ENCODE measurements at places on chromosomes 2 and 18.
A peak's percentile ranks its signal among the peaks of the same experiment; 100 is the strongest.

DNA sequence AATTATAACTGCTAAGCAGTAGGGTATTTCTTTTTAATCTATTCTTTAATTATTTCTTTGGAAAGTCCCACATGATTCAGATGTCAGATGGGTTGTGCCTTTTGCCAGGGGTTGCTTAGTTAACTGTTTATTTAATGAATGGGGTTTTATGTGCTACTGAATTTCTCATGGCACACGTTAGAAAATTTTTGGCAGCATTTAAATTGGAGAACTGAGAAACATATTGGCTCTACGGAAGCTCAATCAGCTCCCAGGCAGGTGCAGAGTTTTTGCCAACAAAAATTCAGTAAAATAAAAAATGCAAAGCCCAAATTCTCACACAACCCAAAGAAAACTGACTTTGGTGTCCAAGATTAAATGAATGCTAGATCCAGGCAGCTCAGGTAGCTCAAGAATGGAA lies 467.2 kb downstream of the NRXN1 start:
- no peak for DNase-seq

GRCh38 chr18:74942319-74942910 lies 266.5 kb downstream of the PTGR3 start:
- no peak for DNase-seq

DNA sequence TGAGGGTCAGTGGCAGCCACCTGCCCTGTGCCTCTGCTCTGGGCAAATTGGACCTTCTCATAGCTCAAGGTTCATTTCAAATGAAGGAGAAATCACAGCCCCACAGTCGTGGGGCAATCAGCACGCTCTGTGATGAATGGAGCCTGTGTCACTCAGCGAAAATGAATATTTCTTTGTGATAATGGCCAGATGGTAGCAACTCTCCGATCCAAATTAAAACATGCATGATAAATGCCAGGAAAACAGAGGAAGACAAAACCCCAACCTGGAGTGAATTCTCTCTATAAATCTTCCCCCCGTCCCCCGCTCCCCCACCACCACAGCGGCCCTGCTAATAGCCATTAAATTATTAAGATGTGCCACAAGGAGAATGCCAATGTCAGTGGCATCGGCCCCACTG lies 258.4 kb downstream of the CELF4 start:
- DNase-seq: no peak

DNA sequence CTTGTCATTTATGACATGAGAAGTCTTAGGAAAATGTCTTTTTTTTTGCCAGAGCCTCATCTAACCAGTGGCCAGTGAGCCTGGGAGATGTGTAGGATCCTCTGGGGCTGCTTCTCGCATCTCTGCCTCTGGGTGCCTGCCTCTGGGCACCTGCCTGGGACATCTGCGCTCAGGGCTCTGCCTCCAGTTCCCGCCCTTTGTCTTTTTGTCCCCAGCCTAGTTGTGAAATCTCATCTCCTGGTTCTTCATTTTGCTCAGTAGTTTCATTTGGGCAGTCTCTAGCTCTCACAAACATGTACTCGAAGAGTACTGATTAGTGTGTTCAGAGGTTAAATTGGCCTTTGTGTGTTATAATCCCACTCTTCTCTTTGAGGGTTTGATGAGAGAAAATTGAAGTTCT lies 92.0 kb downstream of the LTBP1 start:
- no peak for DNase-seq

- no peak for DNase-seq
Measured at GRCh38 chr2:30185178-30185577, 38.4 kb downstream of the YPEL5 start.

DNA sequence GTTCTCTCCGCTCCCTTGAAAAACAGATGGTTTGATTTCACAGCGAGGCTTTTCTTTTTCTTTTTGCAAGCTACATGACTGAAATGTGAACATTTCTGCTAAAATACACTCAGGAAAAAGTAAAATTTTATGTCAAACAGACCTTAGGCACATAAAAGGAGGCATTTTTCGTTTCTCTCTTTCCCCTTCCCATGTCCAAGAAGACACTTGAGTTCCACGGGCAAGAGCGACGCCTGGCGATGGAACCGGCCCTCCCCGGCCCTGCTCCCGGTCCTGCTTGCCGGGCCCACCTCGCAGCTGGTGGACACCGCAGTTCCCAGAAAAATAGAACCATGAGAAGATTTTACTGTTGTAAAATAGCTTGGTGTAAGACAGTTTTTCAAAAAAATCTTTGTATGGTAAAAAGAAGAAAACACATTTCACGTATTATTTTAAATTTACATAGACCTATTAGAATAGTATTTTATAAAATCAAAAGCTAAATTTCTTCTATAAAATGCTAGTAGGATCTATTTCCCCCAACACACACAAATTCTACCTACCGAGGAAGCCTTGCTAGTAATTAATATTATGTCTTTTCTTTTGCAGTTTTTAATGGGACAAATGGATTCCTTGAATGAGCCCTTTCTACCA lies 2.3 kb upstream of the ALKAL2 start:
- peak; percentile 57 for DNase-seq

- DNase-seq: peak; percentile 50
Measured at GRCh38 chr2:169767243-169767888, 31.3 kb upstream of the SSB start.

GRCh38 chr2:157395811-157396210 lies 48.1 kb downstream of the CYTIP start:
- DNase-seq: no peak

- DNase-seq: no peak
Measured at GRCh38 chr18:24683925-24684324, 223.5 kb downstream of the HRH4 start.

DNA sequence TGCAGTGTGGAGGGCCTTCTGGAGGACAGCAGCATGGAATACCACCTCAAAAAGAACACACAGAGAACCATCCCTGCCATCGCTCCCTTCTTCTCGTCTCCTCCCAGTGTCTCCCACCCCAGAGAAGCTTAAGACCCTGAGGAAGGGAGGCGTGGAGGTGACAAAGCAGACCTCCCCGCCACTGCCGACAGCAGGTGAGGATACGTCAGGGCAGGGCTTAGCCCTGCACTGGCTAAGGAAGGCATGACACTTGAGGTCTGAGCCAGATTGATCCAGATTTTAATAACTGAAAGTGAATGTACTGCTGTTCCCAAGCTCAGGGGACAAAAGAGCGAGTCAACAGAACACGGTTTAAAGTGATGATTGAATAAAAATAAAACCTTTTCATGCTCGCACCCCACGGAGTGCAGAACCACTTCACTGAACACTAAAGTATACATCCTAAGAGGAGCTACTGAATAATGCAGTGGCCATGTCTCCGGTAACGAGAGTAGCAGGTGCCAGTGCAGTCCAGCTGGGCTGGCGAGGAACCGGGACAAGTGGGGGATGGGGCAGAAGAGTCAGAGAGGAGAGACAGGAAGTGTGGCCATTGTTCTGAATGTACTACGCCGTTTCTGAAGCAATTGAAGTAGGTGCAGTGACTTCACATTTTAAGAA lies 391.0 kb downstream of the CDH2 start:
- no peak for DNase-seq

GRCh38 chr2:201363857-201364560 lies 6.9 kb upstream of the FLACC1 start:
- DNase-seq: peak; percentile 44

DNA sequence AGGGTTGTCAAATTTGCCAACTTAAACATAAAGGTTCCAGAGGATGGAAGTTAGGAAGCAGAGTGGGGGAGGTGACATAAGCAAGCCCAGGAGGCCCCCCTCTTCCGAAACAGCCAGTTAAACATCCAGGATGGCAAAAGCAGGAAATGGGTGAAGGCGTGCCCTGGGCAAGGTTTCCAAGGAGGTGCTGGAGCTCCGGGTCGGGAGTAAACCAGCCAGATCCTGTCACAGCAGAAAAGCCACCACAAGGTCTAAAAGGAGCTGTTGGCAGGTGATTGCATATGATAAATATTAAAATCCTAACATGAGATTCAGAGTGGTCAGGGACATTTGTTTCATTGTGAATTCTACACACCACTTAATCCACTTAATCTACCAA lies 572.2 kb upstream of the SALL3 start:
- DNase-seq: no peak

DNA sequence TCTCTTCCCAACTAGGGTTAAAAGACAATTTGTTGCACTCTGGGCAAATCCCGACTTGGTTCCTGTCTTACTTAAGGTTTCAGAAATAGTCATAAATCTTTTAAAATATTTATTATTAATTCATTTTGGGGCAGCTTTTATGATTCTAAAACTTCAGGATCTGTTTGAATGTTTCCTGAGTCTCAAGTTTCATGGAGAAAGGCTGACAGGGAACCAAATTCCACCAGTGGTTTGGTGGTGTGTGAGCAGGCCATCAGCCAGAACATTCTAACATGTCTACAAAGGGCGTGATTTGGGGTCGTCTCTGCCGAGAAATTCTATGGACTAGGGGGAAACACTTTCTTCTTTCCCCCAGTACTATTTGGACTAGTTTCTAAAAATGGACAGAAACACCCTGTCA lies 366.4 kb downstream of the ZNF521 start:
- no peak for DNase-seq

DNA sequence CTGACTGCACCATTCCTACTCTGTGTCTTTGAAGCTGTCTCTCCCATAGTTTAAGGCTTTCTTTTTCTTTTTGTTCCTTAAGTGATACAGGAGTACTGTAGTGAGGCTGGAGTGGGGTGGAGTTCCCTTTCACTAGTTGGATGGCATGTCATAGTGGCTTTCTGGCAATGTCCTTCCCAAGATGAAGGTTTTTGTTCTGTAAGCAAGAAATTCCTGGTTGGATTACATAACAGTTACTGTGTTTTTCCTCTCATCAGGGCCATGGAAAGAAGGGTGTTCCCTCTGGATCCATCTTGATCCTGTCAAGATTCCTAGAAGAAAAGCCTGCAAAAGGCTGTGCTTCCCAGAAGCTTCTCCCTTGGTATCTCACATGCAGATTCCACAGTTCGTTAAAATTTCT lies 84.2 kb downstream of the ACKR3 start:
- no peak for DNase-seq

DNA sequence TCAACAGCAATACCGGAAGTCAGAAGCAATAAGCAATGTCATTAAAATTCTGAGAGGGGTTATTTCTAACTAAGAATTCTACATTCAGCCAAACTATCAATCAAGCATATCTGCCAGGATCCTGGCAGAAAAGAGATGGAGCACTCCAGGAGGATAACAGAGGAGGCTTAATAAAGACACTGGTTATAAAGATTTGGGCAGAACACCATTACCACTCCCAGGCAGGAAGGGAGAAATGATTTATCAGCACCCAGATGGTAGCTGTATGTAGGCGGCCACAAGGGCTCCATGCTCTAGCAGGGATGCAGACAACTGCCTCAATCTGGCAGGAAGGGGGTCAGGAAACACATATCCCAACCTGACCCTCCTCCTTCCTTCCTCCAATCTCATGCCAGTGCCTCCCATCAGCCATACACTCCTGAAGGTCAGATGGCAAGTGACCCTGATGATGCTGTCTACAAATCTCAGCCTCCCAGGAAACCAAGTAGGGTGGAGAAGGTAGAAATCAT lies 20.5 kb upstream of the TNFAIP6 start:
- no peak for DNase-seq

DNA sequence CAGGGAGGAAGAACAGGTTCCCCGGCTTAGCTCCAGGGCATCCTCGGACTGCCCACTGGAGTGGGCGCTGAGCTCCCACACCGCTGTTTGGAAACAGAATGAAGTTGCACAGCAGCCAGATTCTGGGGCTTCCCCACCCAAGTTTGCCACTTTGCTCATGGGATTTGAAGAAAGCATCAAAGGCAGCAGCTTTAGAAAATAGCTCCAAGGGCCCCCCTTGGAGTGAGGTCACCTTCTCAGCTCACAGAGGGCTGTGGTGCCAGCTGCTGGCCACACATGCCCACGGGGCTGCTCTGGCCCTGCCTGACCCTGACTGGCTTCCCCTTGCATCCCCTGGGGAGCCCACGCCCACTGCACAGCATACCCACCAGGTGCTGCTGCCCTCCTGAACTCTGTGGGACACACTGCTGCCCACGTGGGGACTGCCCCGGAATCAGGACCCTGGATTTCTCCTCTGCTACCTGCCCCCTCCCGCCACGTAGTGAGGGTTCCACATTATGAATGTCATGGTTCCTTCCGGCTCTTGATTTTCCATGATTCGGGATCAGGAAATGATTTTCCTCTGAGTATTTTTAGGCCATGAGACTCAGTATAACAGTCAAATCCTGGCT lies 70.3 kb downstream of the TGOLN2 start:
- no peak for DNase-seq

DNA sequence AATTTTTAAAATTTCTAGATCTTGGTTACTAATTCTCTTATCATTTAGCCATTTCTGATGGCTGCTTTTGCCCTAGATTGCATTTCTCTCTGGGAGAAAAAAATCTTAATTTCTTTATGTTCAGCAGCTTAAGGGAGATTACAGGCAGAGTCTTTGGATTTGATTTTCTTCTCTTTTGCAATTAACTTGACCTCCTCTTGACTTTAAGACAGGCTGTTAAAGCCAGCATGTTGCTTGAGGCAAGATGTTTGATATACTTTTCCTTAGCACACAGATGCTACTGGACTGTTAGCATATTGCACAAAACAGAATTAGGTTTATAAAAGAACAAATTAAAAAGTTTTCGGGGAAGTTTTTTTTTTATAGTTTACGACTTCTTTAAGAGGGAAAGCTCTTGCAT lies 50.0 kb downstream of the XRCC5 start:
- no peak for DNase-seq

GRCh38 chr2:218378053-218378452 lies 4.0 kb upstream of the SLC11A1 start:
- no peak for DNase-seq

- DNase-seq: no peak
Measured at GRCh38 chr2:215839816-215840215, 173.5 kb downstream of the MREG start.

GRCh38 chr2:99780276-99780675 lies 290.5 kb upstream of the REV1 start:
- DNase-seq: no peak

GRCh38 chr2:69689969-69690368 lies 46.4 kb upstream of the AAK1 start:
- no peak for DNase-seq

DNA sequence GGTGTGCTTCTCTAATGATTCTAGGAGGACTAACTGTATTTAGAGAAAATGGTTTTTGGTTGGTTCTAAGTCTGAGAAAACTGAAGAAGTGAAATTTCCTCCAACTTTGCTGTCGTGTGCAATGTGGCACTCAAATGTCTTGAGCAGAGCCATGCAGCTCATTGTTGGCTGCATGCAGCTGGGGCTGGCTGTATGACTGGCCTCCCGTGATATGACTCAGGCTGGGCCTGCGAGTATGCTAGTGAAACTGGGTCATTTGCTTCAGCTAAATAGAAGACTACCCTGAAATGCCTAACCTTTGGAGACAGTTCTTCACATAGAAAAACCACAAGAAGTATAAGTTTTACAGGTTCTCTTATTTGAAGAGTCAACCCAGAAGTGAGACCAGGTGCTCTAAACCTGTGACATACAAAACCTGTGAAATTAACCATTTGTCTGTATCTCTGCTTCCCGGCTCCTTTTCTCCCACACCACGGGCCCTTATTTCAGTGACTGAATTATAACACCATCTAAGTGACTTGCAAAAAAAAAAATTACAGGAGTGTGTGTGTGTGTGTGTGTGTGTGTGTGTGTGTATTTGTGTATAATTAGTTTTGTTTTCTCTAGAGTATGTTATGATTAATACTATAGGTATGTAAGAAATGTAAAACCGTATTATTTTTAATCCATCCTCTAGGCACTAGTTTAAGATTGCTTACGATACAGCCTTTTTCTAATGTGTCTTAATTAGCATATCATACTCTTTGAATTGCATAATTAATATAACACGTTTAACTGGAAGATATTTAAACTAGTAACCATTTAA lies 15.9 kb downstream of the POLI start:
- DNase-seq: no peak

- DNase-seq: no peak
Measured at GRCh38 chr2:54940723-54941122, 109.5 kb downstream of the RTN4 start.

Measured in LoVo (cell line).